NCI-H1092 (cell line): ENCODE measurements at places on chromosomes 1 and 21.

DNA sequence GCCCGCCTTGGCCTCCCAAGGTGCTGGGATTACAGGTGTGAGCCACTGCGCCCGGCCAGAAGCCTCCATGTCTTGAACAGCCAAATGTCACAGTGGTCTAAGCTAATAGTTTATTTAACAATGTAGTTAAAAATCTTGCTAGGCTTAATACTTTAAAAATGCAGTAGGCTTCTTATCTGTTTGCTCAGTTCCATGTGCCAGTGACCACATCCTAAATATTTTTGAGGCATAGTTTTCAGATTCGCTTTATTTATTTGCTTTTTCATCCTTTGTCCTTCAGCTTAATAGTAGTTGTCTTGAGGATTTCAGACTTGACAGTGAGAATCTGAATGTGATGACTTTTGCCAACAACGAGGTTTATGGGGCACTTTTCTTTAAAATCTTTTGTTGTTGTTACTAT lies 59.9 kb upstream of the PRRX1 start:
- DNase-seq, result no peak

- DNase-seq, result no peak
These were observed 156.2 kb downstream of the PLA2G4A start for GRCh38 chr1:186984959-186985358.

GRCh38 chr1:84156210-84156621 lies 12.1 kb downstream of the PRKACB start:
- no peak for DNase-seq

- DNase-seq, result no peak
These were observed 100.9 kb upstream of the DPT start for GRCh38 chr1:168829876-168830275.

GRCh38 chr21:46347203-46347550 lies 23.2 kb downstream of the PCNT start:
- no peak for DNase-seq
